NCI-H187 treated with DMSO at 0.1 percent for 48 hours (cell line): ENCODE measurements at places on chromosomes 2 and 18.

- DNase-seq = no peak
These were observed 27.5 kb upstream of the ALPP start for GRCh38 chr2:232350804-232351685.

DNA sequence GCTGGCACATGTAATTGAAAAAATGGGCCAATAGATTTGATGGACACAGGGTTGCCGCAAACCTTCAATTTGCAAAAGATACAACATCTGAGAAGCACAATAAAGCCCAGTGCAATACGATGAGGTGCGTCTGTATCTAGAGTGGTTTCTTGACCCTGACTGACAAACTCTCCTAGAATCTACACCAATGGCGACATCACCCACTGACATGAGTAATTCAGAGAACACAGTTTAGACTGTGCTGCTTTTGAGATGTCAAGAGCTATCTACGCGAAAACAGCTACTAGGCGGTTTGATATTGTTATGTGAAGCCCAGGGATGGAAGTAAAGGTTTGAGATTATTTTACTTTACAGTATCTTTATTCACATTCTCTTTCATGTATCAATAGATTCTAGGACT is 104.9 kb downstream of the EIPR1 start:
- DNase-seq = no peak

DNA sequence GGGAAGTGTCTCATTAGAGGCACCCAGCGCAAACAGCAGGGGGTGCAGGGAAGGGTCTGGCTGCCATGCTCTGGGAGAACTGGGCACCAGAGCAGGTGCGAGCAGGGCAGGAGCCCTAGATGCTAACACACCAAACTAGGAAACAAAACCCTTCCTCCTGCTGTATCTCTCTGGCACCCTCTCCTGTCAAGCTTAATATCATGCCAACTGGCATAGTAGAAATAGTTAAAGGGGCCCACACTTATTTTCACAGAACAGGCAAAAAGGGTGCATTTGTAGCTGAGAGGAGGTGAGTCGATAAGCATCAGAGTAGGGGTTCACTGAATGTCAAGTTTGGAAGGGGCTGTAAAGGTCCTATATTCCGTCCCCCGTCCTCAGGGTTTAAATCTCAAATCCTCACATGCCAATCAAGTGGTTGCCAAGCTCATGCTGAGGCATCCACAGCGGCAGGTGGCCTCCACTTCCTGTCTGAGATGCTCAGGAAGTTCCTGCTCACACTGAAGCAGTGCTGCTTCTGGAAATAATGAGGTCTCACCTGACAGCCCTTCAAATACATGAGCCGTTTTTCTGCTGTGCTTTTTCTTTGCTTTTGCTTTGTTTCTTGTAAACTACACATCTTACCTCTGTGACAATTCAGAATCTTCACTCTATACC is 14.9 kb upstream of the ACKR3 start:
- DNase-seq = no peak

DNA sequence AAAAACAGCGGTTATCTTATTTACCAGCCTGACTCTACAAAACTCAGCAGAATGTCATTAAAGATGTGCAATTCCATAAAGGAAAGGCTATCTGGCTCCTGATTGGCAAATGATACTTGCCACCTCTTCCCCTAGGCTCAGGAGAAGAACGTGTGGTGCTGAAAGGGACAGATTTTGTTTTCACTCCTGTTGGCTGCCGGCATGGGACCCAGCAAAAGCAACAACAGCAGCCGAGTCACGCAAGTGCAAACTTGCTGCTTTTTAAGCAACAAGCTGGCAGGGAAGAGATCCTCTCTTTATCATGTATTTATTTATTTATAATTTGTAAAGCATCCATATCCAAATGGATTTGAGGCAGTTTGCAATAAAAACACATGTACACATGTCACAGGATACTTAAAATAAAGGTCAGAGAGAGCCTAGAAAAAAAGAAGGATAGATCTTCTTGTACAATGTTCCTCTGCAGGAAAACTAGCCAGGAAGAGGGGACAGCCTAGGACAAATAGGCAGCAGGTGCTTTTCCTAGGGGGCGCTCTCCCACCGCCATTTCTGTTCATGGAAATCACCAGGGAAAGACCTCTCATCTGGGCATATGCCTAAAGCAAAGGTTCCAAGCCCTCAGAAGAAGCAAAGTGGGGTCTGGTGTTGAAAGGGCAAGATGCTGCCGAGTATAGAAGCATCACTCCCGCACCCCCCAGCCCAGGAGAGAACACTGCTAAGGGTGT is 799.3 kb downstream of the BCL11A start:
- DNase-seq = no peak

- no peak for DNase-seq
These were observed 193.4 kb downstream of the HAUS1 start for GRCh38 chr18:46297621-46298020.

- no peak for DNase-seq
These were observed 189.9 kb upstream of the SH3BP4 start for GRCh38 chr2:234761910-234762309.

DNA sequence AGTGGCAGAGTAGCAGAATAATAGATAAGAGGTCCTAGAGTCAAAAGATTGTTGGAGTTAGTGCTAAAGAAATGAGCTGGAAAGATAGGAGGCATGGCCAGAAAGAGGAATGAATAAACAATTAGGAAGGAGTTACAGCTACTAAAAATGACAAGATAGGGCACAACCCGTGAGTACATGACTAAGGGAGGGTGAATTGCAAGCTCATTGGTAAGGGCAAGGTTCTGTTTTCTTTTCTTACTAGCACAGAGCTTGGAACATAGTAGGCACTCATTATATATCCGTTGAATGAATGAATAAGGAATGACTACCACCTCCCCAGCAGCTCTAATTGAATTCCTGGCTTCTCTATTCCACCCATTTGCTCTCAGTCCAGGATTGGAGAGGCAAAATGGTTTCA is 5.7 kb upstream of the MARCO start:
- no peak for DNase-seq

- DNase-seq = no peak
These were observed 283.2 kb downstream of the INSIG2 start for GRCh38 chr2:118371515-118371914.

GRCh38 chr2:221552291-221552690 is 19.8 kb downstream of the EPHA4 start:
- DNase-seq = peak; percentile 74

DNA sequence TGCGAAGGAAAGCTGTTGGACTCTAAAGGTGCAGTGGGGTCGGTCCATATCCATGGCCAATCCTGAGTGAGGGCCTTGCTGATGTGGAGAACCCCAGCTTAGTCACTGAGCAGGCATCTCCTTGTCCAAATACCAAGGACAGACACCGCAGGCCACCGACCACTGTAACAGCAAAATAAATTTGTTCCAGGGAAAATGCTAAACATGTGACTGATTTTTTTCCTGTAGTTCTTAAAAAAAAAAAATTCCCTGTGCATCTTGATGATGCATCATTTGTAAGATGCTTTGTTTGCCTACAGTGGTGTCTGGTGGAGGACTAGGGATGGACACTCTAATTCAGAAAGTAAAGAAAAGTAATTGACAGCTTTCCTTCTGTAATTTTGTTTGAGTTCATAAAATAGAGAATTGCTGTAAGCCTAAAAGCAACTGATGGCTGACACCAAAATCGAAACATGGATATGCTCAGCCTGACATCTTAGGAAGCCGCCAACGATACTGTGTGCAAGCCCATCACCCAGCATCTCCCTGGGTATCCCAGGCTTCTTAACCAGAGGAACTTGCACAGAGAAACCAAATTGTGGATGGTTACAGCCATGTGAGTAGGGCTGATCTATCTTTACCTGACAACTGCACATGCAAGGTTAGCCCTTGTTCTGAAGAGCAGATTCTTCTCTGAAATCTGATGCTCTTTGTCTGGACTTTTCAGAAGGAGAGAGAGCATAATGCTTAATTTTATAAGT is 188.6 kb downstream of the ARL4C start:
- no peak for DNase-seq

GRCh38 chr18:65567372-65567771 is 183.4 kb upstream of the CDH7 start:
- no peak for DNase-seq

DNA sequence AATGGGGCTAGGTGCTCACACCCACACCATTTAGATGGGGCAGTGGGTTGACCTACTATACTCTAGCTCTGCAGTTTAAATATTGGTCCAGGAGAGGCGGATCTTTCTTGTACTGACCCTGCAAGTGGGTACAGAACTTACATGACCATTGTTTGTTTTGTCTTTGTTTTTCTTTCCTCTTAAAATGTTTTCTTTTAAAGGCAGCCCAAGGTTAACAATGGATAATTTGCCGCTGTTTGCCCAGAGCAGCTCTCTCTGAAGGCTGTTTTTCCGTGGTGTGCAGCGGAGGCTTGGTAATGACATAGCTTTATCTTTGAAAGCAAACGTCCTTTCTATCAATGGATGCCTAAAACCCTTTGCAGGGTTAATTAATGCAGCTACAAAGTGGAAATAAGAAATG is 133.3 kb upstream of the MEX3C start:
- DNase-seq = no peak

DNA sequence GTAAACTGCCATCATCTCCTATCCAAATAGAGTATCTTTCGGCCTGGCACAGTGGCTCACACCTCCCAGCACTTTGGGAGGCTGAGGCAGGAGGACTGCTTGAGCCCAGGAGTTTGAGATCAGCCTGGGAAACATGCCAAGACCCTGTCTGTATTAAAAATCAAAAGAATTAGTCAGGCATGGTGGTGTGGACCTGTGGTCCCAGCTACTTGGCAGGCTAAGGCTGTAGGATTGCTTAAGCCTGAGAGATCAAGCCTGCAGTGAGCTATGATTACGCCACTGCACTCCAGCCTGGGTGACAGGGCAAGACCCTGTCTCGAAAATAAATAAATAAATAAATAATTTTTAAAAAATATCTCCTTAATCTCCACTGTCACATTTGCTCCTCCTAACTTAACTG is 14.7 kb upstream of the ARPC2 start:
- DNase-seq = no peak

DNA sequence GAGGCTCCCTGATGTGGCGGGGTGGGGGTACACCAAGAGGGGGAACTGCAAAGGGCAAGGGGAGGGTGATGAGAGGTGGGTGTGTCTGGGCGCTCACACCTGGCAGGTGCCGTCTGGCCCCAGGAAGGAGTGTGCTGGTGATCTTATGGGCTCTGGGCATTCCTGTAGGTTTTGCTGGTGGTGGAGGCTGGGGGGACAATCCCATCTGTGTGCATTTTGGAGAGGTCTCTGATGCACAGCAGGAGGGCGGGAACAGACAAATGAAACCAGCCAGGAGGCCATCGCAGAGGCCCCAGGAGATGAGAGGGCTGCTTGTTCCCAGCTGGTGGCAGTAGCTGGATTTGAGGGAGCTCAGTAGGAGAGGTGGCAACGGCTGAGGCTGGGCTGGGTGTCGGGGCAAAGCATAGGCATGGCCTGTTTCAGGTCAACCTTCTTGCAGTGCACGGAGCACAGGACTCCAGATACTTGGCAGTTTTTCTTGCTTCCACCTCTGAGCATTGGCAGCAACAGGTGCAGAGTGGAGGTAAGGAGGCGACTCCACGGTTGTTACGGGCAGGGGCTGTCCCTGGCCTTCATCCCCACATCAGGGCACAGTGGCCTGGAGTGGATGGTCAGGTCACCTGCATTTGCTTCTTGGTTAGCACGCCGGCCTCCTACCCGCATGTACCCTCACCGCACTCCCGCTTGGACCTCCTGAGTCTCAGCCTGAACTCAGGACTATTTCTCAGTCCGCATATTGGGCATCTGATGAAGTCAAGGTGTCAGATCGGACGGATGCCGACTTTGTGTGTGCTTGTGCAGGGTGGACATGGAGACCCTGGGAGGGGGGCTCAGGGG is 194.2 kb upstream of the HDAC4 start:
- DNase-seq = no peak

- no peak for DNase-seq
These were observed 832.2 kb upstream of the FANCL start for GRCh38 chr2:59073286-59073685.

DNA sequence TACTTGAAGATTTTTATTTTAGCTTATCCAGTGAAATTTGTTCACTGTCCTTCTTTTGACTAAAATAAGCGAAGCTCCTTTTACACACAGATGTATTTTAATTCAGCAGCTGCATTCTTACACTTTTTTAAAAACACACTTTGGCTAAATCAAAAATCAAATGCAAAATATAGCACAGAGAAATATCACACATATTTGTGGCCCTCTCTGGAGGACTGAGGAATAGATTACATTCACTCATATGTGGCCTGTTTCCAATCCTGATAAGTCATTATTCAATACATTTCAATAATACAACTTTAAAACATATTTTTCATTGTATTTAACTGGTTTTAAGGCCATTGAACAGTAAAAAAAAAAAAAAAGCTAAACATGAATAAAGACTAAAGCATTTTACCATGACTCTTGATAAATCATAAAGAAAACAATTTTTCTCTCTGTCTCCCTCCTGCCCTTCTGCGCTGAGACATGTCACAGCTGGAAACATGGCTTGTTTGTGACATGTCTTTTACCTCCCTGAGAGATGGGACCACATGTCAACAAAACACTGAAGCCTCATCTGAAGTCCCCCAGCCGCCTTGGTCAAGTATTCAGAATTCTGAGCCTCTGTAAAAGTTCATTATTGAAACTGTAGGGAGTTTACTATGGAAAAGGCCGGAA is 221.0 kb downstream of the ZNF407 start:
- DNase-seq = no peak

DNA sequence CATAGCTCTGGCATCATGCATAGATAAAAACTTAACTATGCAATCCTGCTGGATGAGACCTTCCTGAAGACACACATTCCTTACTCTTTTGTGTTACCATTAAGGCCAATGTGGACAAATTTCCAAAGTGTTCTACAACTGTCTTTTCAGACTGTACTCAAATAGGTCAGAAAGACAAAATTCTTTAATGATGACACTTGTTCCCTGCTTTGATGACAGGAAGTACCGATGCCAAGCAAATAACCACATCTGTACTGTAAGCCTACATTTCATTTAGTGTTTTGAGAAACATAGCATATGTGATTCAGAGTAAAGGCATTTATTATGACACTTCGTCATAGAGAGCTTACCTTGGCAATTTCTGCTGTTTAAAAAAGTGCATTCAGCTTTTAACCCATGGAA is 55.0 kb downstream of the PMAIP1 start:
- no peak for DNase-seq

GRCh38 chr18:55086906-55087305 is 127.6 kb upstream of the CCDC68 start:
- DNase-seq = no peak

DNA sequence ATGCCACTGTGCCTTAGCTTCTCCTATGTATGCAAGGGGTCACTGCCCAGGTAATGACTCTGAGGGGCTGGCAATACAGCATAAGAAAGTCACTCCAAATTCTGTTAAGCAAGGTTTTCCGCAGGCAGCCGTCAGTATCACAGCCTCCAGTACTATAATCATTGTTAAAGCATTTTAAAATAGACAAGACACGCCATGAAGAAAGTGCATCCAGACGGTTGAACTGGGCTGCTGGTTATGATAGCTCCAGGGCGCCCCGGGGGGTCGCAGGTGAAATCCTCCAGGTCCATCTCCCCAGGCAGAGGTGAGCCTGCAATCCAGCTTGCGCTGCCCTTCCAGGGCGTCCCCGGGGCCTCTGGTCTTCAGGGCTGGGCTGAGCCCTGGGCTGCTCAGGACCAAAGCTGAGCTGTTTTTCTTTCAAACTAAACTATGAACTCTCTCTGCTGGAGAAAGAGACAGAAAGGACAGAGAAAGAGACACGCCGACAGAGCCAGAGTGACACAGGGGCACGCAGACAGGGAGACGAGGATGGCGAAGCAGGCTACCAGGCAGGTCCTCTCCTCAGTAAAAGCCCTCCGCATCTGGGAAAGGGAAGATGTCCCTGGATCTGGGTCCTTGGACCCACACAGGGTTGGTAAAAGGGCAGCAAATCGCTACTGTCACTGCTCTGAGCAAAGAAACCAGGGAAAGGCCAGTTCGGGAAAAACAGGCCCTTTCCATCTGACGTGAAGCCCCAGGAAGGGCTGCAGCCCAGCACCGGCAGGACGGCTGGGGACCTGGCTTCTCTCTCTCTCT is 2.1 kb upstream of the TWIST2 start:
- DNase-seq = no peak
